ENCODE measurements at places on chromosomes 4 and X.
A peak's percentile ranks its signal among the peaks of the same experiment; 100 is the strongest.

DNA sequence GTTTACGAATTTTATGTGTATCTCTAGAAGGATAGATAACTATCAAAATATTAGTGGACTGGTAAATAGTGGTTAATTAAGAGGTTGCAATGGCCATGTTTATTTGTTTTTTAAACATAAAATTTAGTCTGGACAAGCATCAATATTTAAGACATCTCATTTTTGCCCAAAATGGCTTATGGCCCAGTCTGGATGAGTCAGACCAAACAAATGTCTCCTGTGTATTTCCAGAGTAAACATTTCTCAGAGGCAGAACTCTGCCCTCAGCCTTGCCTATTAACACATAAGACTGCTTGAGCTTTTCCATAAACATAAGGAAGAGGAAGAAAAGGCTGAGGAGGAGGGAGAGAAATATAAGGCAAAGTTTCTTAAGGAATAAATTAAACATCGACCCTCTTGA is 277.1 kb upstream of the DIAPH2 start:
- DNase-seq: peak; percentile 35

GRCh38 chrX:144801786-144802185 is 445.5 kb upstream of the SPANXN1 start:
- no peak for DNase-seq

GRCh38 chr4:1566838-1567518 is 117.1 kb downstream of the FAM53A start:
- DNase-seq: no peak

GRCh38 chrX:136268051-136269048 is 17.1 kb upstream of the MAP7D3 start:
- DNase-seq: no peak

GRCh38 chrX:135697601-135698000 is 15.8 kb upstream of the CT45A1 start:
- no peak for DNase-seq

DNA sequence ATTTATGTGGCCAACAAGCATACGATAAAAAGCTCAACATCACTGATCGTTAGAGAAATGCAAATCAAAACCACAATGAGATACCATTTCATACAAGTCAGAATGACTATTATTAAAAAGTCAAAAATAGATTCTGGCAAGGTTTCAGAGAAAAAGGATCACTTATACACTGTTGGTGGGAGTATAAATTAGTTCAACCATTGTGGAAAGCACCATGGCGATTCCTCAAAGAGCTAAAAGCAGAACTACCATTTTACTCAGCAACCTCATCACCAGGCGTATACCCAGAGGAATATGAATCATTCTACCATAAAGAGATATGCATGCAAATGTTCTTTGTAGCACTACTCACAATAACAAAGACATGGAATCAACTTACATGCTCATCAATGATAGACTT is 478.7 kb upstream of the GALNTL6 start:
- DNase-seq: no peak

- peak; percentile 100 for DNase-seq
These were observed 35.2 kb downstream of the SEPTIN11 start for GRCh38 chr4:76984788-76985211.

- no peak for DNase-seq
These were observed 8.0 kb upstream of the KCNE5 start for GRCh38 chrX:109632906-109633504.

DNA sequence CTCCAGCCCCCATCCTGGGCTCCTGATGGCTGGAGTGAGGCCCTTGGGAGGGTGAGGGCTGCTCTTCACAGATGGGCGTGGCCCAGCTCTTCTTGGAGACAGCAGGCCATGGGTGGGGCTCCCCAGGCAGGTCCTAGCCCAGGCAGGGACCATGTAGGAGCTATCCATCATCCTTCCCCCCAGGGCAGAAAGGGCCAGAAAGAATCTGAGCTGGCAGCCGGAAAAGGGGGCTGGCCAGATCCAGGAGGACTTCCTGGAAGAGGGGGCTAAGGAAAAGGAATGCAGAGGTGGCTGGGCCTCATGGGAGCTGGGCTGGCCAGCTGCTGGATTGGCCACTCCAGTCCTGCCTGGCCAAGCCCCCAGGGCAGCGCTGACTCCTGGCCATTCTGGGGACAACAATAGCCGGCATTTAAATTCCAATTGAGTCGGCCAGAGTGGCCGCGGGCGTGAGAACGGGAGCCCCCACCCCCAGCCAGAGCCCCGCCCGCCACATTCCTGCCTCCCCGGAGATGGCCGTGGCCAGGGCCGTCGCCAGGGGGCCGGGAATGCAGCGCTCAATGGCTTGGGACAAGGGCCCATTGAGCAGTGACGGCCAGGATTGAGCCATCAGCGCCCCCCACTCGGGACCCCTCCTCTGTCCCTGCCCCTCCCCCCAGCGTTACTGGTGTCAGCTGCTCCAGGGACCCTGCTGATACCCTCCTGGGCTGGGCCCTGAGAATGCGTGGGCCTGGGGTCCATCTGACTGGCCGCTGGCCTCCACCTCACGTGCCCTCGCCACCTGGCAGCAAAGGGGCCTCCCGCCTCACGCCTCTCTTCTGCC is 15.1 kb upstream of the FGFR3 start:
- DNase-seq: no peak

GRCh38 chr4:133891011-133891410 is 310.6 kb downstream of the PABPC4L start:
- DNase-seq: no peak

GRCh38 chrX:23616361-23616760 is 50.9 kb upstream of the PRDX4 start:
- DNase-seq: no peak

GRCh38 chrX:137654481-137654880 is 88.6 kb downstream of the ZIC3 start:
- no peak for DNase-seq

DNA sequence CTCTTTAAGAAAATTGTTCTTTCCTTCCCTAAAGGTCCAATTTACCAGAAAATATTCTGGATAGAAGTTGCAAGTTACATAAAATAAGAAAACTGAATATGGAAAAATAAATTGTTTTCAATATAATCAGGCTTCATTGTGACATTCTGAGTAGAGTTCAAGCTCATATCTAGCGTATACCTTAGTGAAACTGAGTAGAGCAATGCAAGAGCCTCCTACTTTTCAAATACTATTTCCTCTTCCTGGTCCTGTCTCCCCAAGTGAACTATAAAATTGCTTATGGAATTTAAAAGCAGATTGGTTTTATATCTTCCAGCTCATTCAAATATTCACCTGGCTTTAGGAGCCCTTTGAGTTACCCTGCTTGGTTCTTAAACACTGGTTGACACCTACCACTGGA is 189.3 kb upstream of the GALNT7 start:
- DNase-seq: no peak

DNA sequence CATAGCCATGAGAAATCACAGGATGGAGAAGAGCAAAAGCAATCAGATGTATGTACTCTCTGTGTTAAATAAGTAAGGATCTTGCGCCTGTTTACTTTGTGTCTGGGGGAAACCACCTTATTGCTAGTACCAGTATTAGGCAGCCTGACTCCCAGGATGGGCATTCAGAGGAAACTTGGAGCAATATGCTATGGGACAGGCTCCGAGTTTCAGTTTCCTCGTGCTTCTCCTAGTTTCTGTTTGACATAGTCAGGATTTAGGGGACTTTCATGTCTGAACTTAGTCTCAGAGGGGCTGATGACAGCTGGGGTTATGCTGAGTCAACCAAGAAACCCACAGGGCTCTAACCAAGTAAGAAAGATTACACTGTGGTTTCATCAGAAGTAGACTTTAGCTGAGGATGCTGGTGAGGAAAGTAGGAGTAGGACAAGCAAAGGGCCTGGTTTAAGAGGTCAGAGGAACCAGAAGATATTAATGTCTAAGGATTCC is 13.5 kb downstream of the NSUN7 start:
- no peak for DNase-seq

DNA sequence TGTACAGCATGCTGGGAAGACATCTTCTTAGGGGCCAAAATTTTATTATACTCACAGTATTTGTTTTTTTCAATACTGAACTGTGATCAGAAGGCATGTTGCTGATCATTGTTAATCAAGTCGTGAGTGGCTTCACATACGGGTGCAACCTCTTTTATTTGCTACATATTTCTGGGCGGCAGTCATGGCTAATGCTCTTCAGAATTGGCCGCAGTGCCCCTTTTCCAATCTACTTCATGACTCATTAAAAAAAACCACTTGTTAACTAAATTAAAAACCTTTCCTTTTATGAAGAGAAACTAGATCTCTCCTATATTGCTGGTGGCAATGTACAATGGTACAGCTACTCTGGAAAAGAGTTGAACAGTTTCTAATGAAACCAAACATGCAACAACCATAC is 101.5 kb upstream of the C1GALT1C1 start:
- DNase-seq: no peak

- no peak for DNase-seq
These were observed 40.7 kb upstream of the KLF3 start for GRCh38 chr4:38623260-38623659.

GRCh38 chr4:12852338-12853307 is 631.5 kb downstream of the RAB28 start:
- peak; percentile 31 for DNase-seq

DNA sequence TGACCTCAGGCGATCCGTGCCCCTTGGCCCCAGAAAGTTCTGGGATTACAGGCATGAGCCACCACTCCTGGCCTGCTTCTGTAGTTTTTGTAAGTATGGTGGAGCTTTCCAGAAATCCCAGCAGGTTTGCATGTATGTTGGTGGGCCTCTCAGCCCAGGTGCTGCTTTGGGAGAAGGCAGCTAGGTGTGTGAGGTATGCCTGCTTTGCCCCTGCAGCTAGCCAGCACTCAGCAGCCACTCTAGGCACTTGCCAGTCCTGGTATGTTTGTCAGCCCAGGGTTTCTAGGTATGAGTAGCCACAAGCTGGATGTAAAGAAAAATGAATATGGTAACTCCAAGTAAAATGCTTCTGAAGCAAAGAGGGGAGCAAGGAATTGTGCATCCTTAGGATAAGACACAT is 8.9 kb downstream of the SNX25 start:
- DNase-seq: no peak

DNA sequence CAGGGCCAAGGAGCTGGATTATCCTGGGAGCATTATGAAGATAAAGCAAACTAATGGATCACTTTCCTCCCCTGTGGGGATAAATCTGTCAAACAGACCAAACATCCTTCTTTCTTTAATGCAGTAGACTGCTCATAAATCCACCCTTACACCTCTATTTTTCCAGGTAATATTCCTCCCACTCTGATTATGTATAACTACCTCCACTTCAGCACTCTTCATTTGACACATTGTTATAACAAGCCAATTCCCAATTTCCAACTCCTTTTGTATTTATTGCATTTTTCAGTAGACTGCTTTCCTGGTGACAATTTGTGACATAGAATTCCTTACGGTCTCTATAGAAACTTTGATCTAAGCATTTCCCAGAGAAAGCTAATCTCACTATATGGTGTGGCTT is 115.0 kb upstream of the PRKG2 start:
- DNase-seq: no peak

DNA sequence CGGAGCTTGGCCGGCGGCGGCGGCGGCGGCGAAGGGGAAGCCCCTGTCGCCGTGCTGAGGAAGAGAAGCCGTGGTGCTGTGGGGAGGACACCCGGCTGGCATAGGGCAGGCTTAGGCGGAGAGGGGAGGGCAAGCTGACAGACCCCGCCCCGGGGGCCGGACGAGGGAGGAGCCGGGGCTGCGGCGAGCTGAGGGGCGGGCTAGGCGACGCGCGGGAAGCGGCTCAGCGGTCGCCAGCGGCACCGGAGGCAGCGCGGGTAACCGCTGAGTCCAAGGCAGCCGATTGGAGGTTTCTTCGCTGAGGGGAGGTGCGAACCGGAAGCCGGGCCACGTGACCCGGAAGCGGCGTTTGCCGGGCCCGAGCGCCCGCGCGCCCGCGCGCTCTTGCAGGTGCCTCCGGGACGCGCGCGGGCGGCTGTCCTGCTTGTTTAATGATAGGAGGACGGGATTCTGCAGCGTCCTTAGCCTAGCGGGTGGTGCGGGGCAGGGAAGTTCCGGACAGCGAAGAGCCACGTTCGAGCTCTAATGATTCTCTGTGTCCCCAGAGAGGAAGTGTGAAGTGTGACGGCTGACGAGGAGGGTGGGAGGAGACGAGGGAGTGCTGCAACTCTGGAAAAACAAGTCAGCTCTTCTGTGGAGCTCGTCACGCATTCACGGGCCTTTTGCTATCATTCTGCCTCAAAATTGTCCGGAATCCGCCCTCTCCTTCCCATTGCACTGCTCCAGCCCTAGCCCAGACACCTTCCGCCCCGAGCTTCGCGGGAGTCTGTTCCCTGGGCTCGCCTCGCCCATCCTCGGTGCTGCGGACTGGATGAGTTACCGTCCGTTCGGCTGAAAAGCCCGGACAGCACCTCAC is at the start of gene AP1S2:
Gene AP1S2 (minus strand): TSS at position 102 of the 856 bp plus-strand sequence. CDS start 2,289 bp downstream, outside the sequence.
- peak; percentile 45 for DNase-seq

DNA sequence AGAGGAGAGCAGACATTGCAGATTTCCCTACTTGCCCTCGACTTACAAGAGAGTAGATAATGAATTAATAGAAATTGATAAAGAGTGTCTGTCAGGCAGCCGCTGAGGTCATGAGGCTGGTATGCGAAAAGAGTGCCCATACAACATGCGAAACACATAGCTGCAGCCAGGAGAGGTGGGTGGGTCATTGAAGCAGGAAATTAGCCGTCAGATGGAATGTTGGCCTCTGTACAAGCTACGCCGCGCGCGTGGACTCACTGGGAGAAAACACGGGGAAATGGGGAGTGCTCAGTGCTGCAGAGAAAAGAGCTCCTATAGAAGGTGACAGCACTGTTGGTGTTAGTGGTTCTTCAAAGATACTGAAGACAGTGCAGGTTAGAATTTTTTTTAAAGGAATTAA is 125.1 kb downstream of the RAPGEF2 start:
- peak; percentile 84 for DNase-seq

DNA sequence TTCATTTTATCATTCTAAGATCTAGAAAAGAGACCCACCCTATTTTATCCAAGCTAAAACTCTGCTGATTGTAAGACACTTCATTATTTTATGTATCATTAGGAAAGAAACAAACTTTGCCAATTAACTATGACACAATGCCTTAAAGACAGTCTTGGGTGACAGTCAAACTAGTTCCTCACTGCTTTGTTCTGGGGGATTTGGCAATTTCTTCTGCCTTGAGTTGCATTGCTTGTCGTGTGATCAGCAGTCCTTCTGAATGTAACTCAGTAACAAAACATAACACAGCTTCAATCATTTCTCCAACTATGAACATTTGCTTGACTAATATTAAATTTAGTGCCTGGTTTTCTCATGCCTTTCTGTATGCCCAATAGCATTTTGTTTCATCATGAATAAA is 577.9 kb upstream of the DIPK2B start:
- DNase-seq: no peak

DNA sequence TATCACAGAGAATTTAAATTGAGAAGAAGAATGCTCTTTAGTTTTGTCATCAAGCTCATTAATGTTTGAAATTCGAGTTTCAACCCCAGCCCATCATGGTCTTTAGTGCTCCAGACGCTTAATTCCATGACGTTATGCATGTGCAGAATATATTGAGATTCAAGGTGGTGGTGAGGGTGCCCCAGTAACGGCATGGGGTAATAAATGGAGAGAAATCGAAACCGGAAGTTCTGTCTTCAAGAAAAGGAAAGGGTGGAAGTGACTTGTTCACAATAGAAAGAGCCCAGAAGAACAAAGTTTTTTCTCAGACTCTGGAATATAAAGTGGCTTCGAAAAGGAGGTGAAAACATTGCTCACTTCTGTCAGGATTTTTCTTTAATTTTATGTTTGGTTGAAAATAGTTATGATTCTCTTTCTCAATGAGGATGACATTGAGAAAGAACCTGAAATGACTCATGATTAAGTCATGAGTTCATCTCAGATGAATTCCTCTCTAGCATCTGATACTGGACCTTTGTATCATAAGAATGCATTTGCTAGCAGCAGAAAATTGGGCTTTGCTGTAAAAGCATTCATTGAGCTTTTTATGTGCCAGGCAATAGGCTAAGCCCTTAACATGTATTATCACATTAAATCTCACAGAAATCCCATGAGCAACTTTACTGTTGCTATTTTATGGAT is 779 bp upstream of the DDX60L start:
- DNase-seq: no peak
